ENCODE measurements at places on chromosomes 3 and 15.

- DNase-seq = no peak
These were observed 97.1 kb upstream of the MYZAP start for GRCh38 chr15:57494581-57494980.

- DNase-seq = no peak
These were observed 242.6 kb upstream of the THBS1 start for GRCh38 chr15:39338251-39338650.

- peak; percentile 66 for DNase-seq
These were observed 672 bp upstream of the KY start for GRCh38 chr3:134651347-134652041.

GRCh38 chr15:100200287-100200880 lies 141.4 kb downstream of the ADAMTS17 start:
- no peak for DNase-seq

DNA sequence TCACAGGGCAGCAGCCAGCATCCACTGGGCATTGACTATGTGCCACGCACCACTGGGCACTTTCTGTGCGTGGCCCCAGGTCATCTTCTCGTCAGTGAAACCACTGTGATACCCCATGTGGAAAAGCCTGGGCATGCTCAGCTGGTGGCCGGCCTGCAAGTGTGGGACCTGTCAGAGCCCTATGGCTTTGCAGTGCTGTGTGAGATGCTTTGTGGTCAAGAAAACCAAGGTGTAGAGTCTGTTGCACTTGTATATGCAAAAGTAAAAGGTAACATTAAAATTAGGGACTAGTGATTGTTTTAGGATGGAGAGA lies 69.5 kb downstream of the PGPEP1L start:
- DNase-seq = no peak

DNA sequence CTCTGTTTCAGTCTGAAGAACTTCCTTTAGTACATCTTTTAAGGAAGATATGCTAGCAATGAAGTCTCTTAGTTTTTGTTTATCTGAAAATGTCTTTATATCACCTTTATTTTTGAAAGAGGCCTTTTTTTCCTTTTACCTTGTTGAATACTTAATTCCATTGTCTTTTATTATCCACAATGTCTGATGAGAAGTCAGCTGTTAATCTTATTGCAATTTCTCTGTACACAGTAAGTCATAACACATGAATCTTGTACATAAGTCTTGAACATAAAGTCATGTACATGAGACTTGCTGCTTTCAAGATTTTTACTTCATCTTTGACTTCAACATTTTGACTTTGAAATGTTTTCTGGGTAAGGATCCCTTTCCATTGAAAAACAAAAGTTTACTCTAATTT lies 424.3 kb upstream of the ATP10A start:
- DNase-seq = no peak
